ENCODE measurements at places on chromosomes 5 and 9.

- DNase-seq: no peak
Observed at GRCh38 chr9:113593682-113594281, 130.3 kb downstream of the RGS3 start.

DNA sequence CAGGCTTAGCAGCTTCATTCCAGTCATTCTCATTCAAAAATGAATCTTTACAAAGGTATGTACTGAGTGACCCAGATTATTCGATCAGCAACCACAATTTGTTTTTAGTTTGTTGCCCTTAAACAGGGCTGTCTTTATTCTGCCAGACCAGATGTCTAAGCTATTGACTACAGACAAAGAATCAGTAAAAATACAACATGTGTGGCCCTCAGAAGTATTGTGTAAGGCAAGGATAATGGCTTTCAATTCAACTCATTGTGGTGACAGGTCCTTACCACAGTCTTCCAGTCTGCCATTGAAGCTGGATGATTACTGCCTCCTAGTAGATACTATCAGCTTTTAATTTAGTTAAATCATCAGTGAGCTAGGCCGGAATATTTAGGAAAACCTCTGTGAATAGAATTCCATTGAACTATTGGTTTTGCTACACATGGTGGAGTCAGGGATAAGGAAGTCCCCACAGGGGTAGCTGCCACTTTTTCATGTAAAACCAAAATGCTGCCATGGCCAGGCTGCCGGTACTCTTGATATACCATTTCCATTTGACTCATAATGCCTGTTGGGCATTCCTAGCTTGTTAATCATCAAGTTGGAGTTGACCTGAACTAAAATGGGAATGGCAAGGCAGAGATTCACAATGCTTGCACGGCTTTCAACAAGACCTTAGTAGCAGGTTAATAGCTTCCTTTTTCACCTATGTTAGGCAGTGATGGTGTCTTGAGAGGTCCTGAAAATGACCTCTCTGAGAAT is 175.6 kb downstream of the MEF2C start:
- DNase-seq: no peak

DNA sequence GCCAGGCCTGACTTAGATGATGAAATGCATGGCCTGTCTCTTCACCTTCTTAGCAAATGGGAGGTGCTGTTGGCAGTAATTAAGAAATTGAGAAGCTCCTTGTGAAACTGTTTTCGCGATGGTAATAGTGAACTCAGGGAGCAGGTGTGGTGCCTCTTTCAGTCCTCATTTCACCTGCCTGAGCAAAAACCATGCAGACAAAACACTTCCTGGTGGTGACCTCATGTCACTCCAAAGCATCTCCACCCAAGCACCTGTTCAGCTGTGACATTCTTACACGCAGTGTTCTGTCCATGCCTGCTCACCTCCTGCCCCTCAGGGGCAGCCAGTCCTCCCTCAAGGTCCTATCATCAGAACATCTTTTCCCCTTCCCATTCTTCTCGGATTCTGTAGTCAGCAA is 146.5 kb downstream of the CD180 start:
- peak; percentile 45 for DNase-seq

- DNase-seq: no peak
Observed at GRCh38 chr5:91865915-91866314, 482.8 kb upstream of the ARRDC3 start.

DNA sequence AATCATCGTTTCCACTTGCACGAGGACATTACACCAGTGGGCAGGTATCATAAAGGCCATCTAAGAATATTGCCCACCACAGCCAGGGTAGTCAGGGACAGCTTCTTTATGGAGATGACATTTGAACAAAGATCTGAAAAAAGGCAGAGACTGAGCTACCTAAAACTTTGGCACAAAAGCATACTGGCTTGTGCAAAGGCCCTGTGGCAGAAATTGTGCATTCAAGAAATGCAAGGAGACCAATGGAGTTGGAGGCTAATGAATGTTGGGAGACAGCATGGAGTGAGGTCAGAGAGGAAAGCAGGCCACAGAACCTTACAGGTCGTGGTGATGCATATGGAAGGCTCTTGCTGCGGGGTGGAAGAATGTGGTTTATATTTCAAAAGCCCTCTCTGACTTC is 578.5 kb downstream of the BNC2 start:
- DNase-seq: no peak

DNA sequence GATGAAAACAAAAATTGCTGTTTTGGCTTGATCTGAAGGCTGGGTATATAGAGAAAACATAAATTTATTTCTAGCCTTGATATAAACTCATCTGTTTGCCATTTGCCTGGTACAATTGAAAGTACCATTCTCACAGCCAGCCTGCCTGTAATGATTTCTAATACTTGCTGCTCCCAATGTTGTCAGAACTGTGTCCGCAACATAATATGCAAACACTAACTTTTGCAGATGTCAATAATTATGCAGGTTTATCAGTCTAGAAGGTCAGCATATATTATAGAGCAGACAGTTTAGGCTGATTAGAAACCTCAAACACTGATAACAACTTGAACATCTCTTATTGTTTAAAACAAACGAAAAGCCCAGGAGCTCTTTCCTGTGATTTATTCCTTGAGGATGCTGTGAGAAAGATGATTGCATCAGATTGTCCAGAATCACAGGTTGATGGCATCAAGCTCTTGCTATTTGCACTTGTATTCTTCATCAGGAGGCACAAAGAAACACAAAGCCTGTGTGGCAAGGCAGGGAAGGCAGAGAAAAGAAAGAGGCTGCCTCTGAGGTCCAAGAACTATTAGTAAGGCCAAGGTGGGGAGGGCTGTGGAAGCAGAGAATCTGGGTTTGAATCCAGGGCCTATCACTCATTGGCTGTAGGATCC is 21.4 kb upstream of the HMHB1 start:
- DNase-seq: no peak

DNA sequence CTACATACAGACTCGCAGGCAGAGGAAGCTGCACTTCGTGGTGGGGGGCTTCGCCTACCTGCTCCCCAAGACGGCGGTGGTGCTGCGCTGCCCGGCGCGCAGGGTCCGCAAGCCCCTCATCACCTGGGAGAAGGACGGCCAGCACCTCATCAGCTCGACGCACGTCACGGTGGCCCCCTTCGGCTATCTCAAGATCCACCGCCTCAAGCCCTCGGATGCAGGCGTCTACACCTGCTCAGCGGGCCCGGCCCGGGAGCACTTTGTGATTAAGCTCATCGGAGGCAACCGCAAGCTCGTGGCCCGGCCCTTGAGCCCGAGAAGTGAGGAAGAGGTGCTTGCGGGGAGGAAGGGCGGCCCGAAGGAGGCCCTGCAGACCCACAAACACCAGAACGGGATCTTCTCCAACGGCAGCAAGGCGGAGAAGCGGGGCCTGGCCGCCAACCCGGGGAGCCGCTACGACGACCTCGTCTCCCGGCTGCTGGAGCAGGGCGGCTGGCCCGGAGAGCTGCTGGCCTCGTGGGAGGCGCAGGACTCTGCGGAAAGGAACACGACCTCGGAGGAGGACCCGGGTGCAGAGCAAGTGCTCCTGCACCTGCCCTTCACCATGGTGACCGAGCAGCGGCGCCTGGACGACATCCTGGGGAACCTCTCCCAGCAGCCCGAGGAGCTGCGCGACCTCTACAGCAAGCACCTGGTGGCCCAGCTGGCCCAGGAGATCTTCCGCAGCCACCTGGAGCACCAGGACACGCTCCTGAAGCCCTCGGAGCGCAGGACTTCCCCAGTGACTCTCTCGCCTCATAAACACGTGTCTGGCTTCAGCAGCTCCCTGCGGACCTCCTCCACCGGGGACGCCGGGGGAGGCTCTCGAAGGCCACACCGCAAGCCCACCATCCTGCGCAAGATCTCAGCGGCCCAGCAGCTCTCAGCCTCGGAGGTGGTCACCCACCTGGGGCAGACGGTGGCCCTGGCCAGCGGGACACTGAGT is 255.9 kb downstream of the SAXO1 start:
- no peak for DNase-seq

DNA sequence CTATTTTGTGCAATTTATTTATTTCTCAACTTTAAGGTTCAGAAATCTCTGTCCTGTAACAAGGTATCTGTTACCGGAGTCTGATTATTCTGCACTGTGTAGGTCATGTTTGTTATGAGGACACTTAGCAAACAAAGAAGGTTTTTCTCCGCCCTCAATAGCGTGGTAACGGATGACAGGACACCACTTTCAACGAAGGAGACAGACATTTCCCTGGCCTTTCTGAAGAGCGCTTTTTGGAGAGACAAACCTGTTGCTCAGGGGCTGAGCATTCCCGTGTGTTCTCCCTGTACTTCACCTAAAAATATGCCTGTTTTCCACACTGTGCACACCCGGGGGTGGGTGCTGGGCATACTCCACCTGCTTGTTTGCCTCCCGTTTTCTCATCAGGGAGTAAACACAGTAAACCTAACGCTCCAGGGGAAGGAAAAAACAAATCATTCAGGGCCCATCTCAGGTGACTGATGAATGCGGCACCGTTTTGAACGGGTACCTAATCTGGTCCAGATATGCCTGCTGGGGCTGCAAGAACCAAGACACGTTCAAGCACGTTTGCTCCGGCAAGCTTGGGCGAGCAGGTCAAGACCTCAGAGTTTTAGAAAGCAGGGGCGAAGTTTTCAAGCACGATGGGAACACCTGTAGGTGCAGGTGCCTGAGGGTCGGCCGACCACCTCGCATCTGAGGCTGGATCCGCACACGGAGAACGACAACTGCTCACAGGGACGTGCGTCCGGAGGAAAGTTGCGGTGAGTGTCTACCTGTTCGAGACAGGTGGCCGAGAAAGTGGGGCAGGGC is 859 bp downstream of the RETREG1 start:
- peak; percentile 92 for DNase-seq

Measured in NCI-H748 treated with DMSO at 0.1 percent for 48 hours (cell line).